IPS DF 6.9 (cell line): ENCODE measurements at places on chromosomes 11 and 22.

DNA sequence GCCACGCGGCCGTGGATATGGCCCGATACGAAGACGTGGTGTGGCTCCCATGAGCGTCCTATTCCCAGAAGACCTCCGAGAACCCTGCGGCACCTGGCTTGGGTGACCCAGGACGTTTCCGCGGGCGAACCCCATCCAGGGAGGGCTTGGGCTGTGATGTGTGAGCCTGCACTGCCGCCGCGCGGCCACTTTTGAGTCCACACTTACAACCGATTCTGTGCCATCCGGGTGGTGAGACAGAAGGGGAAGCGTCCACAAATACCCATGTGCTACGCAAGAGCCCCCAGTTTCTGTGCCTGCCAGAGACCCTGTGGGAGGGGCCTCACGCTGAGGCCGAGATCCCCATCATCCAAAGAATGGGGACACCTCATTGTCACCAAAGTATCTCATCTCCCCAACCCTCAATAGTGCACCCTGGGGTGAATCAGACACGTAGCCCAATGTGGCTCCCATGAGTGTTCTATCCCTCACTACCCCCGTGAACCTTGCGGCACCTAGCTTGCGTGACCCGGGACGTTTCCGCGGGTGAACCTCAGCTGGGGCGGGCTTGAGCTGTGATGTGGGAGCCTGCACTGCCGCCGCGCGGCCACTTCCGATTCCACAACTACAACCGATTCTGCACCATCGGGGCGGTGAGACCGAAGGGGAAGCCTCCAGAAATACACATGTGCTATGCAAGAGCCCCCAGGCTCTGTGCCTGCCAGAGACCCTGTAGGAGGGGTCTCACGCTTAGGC lies 4.6 kb upstream of the H19 start:
- DNase-seq, result no peak

- no peak for DNase-seq
Observed at GRCh38 chr11:99683933-99684332, 663.2 kb downstream of the CNTN5 start.

- DNase-seq, result no peak
Observed at GRCh38 chr11:69501891-69502860, 20.7 kb downstream of the LINC01488 start.

GRCh38 chr11:47347137-47347536 lies 5.4 kb downstream of the MYBPC3 start:
- no peak for DNase-seq

- DNase-seq, result no peak
Observed at GRCh38 chr11:46692450-46692849, 8.0 kb downstream of the ARHGAP1 start.

DNA sequence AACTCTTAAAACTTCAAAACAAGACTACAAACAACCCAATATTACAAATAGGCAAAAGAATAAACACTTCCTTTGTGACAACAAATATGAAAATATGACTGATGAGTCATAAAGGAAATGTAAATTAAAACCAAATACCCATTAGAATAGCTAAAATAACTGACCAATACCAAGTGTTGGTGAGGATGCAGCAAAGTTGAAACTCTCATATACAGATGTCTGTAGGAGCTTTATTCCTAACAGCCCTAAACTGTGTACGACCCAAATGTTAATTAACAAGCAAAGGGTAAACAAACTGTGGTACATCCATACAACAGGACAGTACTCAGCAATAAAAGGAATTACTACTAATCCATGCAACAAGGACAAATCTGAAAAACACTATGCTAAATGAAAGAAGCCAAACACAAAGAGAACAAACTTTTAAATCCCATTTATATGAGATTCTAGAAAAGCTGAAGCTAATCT lies 43.0 kb downstream of the MAPK1 start:
- DNase-seq, result no peak

GRCh38 chr11:19828382-19829108 lies 115.9 kb downstream of the NAV2 start:
- no peak for DNase-seq

- no peak for DNase-seq
Observed at GRCh38 chr11:72573855-72574445, 100.3 kb downstream of the PDE2A start.

DNA sequence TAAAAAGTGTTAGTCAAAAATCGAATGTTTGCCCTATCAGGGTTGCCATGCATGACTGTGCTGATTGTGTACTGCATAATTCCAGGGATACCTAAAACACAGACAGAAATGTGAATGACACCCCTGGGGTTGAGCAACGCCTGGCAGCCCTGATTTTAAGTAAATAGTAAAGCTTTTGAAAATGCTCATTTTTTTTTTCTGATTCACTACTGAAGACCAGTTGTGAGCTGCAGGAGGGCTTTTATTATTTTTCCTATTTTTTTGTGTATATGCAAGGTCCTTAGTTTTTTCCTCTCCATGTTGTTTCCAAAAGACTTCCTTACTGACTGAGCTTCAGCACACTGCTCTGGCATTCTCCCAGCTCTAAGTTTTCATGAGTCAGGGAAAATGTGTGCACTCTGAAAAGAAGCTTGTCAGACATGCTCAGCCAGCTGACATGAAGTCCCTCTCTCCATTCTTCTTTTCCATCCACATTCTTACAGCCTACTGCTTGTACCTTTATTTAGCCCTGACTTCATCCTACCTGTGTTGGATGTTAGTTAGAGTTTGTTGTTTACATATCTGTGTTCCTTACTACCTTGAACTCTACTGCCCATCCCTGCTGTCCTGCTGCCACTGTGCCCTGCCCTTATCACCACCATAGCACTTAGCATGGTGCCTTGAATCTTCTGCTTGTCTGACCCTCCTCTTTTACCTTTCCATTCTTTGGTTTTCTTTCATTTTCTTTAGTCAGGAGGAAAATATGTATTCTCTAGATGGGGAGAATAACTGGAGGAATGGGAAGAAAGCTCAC lies 79.5 kb downstream of the HORMAD2 start:
- DNase-seq, result no peak

- no peak for DNase-seq
Observed at GRCh38 chr22:50129121-50129736, 39.4 kb downstream of the MOV10L1 start.

DNA sequence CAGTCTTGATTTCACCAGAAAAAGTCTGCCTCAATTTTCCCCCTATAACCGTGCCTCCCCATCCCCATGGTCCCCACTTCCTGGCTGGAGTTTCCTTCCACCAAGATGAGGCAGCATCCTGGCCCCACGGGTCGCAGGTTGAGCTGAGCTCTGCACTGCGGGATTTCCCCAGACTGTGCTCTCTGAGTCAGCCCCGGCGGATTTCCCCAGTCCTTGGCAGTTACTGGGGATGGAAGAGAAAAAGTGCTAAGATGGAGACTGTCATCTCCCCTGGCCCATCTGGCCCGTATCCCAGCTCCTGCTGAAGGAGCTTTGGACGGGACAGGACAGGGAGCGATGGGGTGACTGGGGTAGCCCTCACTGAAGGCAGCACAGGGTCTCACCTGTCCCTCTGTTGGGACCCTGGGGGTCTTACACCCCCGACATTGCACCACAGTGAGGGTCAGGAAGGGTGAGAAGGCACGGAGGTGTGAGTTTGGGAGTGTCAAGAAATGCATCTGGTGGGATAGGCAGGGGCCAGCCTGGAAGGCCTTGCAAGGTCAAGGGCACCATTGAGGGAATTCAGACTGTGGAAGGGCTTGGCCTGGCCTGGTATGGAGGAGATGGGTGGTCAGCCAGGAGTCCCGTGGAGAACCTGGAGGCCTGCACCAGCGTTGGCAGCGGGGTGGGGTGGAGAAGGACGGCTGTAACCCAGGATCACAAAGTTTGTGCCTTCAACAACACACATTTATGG lies 36.5 kb downstream of the NADSYN1 start:
- no peak for DNase-seq

DNA sequence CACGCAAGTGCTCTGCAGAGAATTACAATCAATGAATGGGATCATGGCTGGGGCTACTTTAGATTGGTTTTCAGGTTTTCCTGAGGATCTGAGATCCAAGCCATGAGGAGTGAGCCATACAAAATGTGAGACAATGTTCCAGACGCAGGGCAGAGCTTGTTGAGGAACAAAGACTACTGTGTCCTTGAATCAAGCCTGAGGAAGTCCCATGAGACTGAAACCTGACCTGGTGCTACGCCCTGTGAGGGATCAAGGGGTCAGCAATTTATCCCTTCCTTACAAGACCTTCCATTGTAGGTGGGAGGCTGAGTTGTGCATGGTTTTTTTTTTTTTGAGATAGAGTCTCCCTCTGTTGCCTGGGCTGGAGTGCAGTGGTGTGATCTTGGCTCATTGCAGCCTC lies 2.1 kb downstream of the INCENP start:
- no peak for DNase-seq

DNA sequence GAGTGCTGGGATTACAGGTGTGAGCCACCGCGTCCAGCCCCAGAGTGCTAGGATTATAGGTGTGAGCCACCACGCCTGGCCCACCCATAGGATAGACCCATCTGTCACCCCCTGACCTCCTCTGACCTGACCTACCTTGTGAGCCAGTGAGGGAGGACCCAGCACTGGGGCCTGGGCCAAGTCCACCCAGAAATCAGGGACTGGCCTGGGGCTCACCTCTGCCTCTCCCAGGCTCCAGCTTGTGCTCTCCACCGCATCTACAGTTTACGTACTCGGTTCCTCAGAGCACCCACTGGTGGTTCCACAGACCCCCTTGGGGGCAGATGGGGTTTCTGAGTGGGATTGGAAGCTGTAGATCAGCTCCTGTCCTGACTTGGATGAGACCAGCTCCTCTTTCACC lies 6.4 kb downstream of the SLC29A2 start:
- no peak for DNase-seq
